ENCODE measurements at places on chromosomes 7 and 10. TPM values are rescaled to one million over a fixed set of nuclear protein-coding genes. Genes with fewer than 3 reads are reported as not detected.

The CDHR1 gene
- polyA plus RNA-seq: 0.77 TPM

The AOC1 gene
- 0.21 TPM for polyA plus RNA-seq

The BTBD16 gene
- 0.52 TPM for polyA plus RNA-seq

The CTAGE4 gene
- polyA plus RNA-seq: 4.0 TPM

The SH2B2 gene
- polyA plus RNA-seq: 2.1 TPM

The STEAP2 gene
- 6.6 TPM for polyA plus RNA-seq

The BAIAP2L1 gene
- 20.3 TPM for polyA plus RNA-seq

The PPP1R17 gene
- polyA plus RNA-seq: not detected

The MKLN1 gene
- 7.0 TPM for polyA plus RNA-seq

The PARD3 gene
- polyA plus RNA-seq: 20.0 TPM

The ADAP1 gene
- 15.5 TPM for polyA plus RNA-seq

The TMEM270 gene
- polyA plus RNA-seq: not detected

The CRYGN gene
- polyA plus RNA-seq: 0.08 TPM

The PDK4 gene
- 71.3 TPM for polyA plus RNA-seq

The IDI2 gene
- 0.14 TPM for polyA plus RNA-seq

The TMEM140 gene
- 5.0 TPM for polyA plus RNA-seq

The SPDYE1 gene
- not detected for polyA plus RNA-seq

The SFMBT2 gene
- polyA plus RNA-seq: 0.65 TPM

The PLCE1 gene
- polyA plus RNA-seq: 1.8 TPM

The VENTX gene
- polyA plus RNA-seq: 0.66 TPM
